ENCODE measurements at places on chromosomes 12 and 14. TPM values are rescaled to one million over a fixed set of nuclear protein-coding genes. Genes with fewer than 3 reads are reported as not detected.

Gene TCL1B
- not detected for total RNA-seq

Gene MAP1LC3B2
- total RNA-seq, result not detected

Gene KRT2
- total RNA-seq, result not detected

Gene CRACR2A
- 5.1 TPM for total RNA-seq

Gene SOAT2
- not detected for total RNA-seq

DNA sequence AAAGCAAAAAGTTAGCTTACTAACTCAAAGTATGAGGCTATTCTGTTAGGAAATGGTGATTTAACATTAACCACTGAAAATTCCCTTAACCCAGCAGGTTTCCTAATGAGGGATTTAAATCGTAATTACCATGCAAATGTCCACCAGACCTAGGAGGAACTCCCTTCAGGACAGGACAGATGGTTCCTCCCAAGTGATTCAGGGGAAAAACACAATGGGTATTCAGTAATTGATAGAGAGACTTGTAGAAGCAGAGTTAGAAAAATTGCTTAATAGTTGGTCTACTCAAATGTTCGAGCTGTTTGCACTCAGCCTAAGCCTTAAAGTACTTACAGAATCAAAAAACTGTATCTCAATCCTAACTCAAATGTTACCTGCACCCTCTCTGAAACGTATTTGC is 21.6 kb downstream of the RERGL start:
- no peak for DNase-seq

DNA sequence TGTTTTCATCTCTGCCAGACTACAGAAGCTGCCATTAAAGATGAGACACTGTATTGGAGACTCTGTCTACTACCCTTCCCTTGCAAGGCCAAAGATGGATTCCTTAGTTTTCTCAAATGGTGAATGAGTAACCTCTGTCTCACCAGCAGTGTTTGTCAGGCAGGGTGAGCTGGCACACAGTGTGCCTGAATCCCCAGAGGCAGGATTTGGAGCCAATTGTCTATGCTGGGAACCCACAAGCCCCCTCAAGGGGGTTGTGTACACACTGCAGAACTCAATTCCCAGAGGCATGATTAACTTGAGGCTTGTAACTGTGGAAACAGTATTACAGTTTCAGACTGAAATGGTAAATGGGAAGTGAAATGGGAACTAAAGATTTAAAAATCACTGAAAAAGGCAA is 136.8 kb upstream of the PTPRB start:
- DNase-seq, result no peak

DNA sequence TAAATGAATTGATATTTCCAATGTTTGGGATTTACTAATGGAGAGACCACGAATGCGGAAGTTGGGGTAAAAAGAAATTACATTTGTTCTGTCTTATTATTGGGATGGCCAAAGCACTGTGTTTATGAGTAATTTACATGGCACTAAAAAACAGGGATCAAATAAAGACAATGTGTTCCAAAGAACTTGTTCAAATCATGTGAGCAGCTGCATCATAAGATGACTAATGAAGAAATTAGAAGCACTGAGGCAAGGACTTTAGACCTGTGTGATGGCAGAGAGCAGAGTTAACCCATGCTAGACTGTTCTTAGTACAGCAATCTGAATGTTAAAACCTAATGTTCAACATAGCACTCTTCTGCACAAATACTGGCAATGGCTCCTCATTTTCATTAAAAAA is 34.3 kb upstream of the DCN start:
- no peak for DNase-seq

DNA sequence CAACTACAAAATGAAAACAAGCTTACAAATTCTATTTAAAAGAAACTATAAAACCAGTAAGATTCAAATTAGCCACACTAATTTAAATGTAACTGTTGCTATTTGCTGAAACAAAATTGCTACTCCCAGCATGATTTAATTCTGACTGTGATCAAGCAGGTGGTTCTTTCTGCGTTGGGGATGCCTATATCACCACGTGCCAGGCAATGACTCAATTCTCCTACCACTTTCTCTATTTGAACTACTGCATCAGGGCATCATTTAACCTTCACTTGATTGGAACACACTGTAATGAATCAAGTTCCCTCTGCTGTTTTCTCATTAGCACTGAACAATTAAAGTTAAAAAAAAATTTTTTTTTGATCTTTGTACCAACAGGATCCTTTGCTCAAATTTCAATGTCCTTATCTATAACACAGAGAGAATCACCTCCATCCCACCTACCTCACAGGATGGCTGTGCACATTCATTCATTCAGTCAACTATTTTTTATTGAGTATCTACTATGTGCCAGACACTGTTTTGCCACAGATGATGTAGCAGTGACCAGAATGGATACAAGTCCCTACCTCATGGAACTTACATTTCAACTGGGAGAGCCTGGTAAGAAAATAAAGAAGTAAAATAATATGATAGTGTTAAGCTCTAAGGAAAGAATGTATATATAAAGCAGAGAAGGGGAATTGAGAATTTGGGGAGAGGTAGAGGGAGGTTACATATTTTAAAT is 8.0 kb upstream of the ACTN1 start:
- no peak for DNase-seq

DNA sequence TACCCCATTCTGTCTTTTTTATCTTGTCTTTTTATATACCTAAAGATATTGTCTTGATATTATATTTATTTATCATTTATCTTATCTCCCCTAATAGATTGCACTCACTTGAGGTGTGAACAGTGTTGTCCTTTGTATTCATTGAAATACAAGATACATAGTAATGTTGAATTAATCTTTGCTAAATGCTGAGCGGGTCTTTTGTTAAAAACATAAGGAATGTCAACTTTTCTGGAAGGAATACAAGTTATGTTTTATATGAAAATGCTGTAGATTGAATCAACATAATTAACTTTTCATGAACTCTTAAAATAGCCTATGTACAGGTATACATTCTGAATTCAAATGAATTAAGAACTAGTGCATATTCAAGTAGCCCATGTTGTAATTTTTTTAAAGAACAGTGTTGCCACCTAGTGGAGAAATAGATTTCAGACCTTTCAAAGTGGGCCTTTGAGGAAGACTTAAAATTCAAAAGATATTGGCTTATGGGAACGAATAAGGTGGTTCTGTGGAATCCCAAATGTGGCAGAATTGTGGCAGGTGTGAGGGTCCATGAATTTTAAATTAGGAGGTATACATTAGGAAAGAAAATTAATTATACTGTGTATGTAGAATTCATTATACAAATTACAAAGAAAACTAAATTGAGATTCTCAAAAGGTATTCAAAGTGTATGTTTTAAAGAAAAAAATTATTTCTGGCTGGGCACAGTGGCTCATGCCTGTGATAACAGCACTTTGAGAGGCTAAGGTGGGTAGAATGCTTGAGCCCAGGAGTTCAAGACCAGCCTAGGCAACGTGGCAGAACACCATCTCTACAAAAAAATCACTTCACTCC is 19.1 kb downstream of the BBOF1 start:
- DNase-seq, result peak; percentile 76

- no peak for DNase-seq
Observed at GRCh38 chr12:29792853-29793252, 9.1 kb upstream of the TMTC1 start.

DNA sequence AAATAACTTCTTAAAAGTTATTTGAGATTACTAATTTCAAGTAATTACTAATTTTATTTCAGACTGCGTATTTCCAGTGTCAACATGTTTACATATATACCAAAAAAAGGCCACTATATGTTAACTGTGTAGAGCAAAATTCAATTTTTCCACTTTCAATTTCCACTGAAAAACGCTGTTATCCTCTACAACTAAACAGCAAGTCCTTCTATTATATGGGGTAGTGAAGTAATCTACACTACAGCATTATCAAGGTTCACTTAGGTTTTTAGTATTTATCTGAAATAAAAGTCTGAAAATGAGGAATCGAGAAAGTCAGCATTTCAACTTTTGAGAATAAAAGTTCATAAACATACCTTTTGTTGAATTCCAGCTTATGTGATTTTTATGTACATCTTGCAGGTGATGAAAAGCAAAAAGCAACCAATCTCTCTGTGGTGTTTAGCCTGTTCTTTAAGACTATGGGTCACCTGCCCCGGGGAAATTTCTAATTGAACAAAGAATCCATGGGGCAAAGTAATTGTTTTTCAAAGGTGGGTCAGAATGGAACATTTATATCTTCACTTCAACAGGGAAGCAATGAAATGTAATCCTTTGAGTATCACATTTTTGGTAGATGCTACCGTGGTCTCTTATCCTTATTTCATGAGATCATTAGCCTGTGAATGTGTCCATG is 3.3 kb downstream of the BTG1 start:
- DNase-seq, result peak; percentile 34

GRCh38 chr14:60695327-60695726 is 28.8 kb downstream of the SIX4 start:
- DNase-seq, result no peak

GRCh38 chr14:104601786-104602185 is 2.8 kb downstream of the TMEM179 start:
- no peak for DNase-seq

- DNase-seq, result no peak
Observed at GRCh38 chr12:7136676-7137075, 6.5 kb downstream of the CLSTN3 start.

DNA sequence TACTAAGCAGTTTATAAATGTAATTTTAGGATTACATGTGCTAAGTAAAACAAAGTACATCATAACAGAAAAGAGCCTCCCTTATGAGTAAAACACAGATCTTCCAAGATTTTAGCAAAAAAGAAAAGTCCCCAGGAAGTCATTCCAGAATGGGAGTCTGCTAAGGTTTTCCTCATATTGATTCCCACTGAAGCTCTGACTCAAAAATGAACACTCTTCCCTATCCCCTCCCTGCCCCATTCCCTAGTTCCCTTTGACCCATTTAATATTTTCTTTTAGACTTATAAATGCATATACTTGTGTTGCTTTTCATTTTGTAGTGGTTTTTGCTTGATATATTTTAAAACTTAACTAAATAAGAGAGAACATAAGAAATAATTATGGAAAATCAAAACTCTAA is 40.1 kb downstream of the PTGER2 start:
- DNase-seq, result no peak

DNA sequence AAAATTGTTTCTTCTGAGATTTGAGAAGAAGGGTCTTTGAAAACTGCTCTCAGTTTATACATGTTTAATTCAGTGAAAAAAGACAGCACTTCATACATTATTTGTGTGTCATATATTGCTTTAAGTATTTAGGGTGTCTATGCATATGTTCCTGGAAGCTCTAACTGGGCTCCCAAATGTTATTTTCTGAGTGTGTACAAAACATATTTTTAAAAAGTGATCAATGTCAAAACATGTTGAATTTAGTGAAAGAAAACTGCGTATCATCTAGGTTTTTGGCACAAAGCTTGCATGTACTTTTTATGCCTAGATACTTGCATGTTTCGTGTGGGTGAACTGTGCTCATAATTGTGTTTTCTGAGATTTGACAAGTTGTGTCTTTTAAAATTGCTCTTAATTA is 81.6 kb downstream of the ASCL4 start:
- DNase-seq, result no peak

DNA sequence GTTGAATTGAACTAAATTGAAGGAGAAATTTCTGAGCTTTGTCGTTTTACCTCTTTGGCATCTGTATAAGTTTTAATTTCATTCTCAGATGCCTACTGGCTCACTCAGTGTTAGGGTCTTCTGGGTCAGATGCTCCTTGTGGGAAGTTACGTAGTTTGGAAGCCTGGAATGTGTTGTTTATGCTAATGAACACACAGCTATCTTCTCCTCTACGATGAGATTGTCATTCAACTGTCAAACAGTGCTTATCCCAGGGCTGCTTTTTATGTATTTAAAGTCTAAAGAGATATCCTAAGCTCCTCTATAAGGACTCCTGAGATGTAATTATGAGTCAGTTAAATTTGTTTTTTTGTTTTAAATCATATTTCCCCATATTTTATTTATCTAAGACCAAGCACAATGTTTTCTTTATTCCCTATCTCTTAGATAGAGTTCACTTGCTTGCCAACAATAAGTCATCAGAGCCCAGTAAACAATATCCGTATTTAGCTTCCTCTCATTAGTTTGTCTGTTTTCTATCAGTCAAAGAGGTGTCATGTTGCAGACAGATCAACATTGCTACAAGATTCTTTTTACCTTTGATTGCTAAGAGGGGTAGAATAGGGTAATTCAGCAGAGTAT is 368.0 kb upstream of the PDE3A start:
- DNase-seq, result no peak

- no peak for DNase-seq
Observed at GRCh38 chr12:55818886-55819285, 1.0 kb downstream of the ORMDL2 start.

DNA sequence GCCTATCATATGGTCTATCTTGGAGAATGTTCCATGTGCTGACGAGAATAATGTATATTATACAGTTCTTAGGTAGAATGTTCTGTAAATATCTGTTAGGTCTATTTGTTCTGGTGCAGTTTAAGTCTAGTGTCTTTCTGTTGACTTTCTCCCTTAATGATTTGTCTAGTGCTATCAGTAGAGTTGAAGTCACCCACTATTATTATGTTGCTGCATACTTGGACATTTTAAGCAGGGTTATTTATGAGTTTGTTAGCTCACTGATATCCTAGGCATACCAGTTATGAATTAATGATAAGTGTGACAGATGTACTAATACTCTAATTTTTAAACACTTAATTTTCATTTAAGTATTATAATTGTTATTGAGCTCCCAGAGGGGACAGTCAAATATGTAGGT is 292.5 kb downstream of the AKAP6 start:
- DNase-seq, result no peak

DNA sequence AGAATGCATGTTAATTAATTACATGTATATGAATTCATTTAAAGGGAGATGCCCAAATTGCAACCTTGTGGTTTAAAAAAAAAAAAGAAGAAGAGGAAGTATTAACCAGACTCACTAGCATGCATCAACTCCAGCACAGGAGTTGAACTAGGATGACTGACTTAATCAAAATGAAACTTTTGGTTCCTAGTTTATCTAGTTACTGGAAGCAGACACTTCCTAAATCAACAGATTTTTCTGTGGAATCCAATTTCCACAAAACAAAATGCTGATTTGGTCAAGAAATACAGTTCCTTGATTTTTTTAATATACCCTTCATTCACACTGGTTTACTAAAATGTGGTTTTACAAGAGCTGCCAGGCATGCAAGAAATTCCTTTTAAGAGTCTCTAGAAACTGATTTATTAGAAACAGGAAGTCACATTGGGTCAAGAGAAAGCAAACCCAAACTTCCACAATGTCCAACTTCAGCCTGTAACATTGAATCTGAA is 41.6 kb downstream of the ITPR2 start:
- no peak for DNase-seq

DNA sequence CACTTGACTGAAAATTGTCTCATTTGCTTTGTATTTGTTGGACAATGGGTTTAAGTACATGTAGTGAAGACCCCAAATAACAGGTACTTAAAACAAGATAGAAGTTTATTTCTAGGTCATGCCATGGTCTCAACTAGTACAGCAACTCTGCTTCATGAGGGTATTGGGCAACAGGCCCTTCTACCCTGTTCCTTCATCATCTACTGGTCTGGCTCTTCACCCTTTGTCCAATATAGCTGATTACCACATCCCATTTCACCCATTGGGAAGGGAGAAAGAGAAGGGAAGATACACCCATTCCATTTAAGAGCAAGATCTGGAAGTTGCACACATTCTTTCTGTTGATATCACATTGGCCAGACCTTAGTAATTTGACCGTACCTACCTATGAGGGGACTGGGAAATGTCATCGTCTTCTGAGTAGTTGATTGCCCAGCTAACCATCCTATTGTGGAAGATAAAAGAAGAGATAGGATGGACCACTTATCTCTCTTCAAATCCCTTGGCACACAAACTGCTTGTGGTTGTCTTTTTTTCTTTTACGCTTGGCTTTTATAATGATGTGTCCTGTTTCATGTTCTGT is 104.6 kb downstream of the DIP2B start:
- DNase-seq, result no peak

- no peak for DNase-seq
Observed at GRCh38 chr12:92879698-92880322, 49.3 kb downstream of the EEA1 start.

Data from tongue (tissue), 3 donors.